ENCODE measurements at places on chromosomes 1 and 21.
A peak's percentile ranks its signal among the peaks of the same experiment; 100 is the strongest.

DNA sequence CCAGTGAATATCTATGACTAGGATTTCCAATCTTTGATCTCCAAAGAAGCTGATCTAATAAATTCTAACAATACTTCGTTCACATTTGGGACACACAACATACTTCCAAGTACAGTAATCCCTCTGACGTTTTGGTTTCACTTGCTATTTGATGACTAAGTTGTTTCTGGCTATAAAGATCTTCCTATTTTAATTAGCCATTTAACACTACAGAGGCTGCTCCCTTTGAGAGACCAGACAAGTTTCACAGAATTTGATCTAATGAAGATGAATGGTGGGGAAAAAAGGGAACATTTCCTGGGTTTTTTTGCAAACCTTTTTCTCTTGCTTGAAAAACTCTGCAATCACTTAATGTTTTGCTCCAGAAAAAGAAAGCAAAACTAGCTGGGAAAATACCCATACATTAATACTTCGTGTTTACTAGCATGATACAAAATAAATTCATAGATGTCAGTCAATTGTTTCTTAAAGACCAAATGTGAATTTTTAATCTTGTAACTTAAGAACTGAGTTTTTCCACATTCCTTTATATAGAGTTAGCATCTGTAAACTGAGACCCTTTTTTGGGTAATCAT, 28.0 kb upstream of the GLIS1 start:
- H3K27me3 ChIP-seq = no peaks in the 10 kb centered on the region
- H3K36me3 ChIP-seq = no peaks in the 10 kb centered on the region
- H3K27ac ChIP-seq = no peak overlapping the region
- H3K4me3 ChIP-seq = no peak overlapping the region
- no peak for DNase-seq

DNA sequence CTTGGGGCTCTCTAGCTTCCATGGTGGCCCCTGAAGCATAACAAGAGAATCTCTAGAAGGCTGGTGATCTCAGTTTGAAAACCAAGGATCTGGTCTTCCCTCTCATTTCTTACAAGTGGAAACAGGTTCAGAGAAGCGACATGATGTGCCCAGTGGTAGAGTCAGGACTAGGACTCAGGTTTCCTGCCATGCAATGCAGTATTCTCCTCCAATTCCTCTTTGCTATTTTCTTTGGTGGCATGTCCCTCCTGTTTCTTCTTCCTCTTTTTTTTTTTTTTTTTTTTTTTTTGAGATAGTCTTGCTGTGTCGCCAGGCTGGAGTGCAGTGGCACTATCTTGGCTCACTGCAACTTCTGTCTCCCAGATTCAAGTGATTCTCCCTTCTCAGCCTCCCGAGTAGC, 195.6 kb upstream of the C1orf105 start:
- H3K4me3 ChIP-seq = no peak overlapping the region
- no peak for DNase-seq
- no peak overlapping the region for H3K27ac ChIP-seq
- no peaks in the 10 kb centered on the region for H3K36me3 ChIP-seq

GRCh38 chr1:96009831-96010434, 711.7 kb upstream of the PTBP2 start:
- H3K27me3 ChIP-seq = no peaks in the 10 kb centered on the region
- H3K36me3 ChIP-seq = no peaks in the 10 kb centered on the region
- H3K4me1 ChIP-seq = no peaks in the 10 kb centered on the region
- no peak overlapping the region for H3K4me3 ChIP-seq
- no peak overlapping the region for H3K27ac ChIP-seq

DNA sequence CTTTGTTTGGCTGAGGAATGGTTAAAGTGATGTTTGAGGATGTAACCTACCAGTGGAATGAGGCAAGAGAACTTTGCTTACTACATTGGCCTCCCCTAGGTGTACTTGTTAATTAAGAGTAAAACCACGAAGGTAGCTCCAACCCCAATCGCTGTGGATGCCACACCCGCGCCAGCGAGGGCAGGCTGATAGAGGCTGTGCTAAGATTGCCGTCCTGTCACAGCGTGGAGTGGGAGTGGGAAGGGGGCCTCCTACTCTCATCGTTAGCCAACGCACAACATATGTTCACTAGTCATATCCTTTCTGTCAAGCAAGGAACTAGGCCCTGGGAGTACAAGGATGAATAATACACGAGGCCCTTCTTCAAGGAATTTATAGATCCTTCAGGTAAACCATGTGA, 99.6 kb downstream of the RUNX1 start:
- H3K4me3 ChIP-seq = no peak overlapping the region
- H3K36me3 ChIP-seq = no peaks in the 10 kb centered on the region
- no peaks in the 10 kb centered on the region for H3K4me1 ChIP-seq
- H3K27me3 ChIP-seq = no peaks in the 10 kb centered on the region
- no peak overlapping the region for H3K27ac ChIP-seq
- DNase-seq = no peak

GRCh38 chr21:36627242-36627641, 71.7 kb upstream of the SIM2 start:
- no peaks in the 10 kb centered on the region for H3K4me1 ChIP-seq
- no peaks in the 10 kb centered on the region for H3K27me3 ChIP-seq
- H3K4me3 ChIP-seq = no peak overlapping the region
- H3K36me3 ChIP-seq = no peaks in the 10 kb centered on the region
- no peak overlapping the region for H3K27ac ChIP-seq
- DNase-seq = no peak

DNA sequence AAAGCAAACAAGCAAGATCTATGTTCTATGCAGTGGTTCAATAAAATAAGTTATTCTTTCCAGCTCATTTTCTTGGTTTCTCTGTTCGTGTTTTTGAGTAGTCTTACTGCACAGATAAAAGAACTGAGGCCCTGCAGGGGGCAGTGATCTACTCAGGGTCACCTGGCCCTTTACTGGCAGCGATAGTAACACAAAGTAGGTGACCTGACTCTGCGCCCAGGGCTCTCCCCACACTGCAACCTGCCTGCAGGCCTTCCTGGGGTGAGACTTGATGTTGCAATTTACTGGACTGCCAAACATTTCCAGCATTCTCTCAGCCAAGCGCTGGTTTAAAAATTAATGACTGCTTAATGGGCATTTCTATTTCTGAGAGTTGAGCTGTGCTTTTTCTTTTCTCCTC, 110.3 kb downstream of the HUNK start:
- no peak overlapping the region for H3K27ac ChIP-seq
- no peak for DNase-seq
- no peaks in the 10 kb centered on the region for H3K4me1 ChIP-seq
- H3K27me3 ChIP-seq = no peaks in the 10 kb centered on the region

DNA sequence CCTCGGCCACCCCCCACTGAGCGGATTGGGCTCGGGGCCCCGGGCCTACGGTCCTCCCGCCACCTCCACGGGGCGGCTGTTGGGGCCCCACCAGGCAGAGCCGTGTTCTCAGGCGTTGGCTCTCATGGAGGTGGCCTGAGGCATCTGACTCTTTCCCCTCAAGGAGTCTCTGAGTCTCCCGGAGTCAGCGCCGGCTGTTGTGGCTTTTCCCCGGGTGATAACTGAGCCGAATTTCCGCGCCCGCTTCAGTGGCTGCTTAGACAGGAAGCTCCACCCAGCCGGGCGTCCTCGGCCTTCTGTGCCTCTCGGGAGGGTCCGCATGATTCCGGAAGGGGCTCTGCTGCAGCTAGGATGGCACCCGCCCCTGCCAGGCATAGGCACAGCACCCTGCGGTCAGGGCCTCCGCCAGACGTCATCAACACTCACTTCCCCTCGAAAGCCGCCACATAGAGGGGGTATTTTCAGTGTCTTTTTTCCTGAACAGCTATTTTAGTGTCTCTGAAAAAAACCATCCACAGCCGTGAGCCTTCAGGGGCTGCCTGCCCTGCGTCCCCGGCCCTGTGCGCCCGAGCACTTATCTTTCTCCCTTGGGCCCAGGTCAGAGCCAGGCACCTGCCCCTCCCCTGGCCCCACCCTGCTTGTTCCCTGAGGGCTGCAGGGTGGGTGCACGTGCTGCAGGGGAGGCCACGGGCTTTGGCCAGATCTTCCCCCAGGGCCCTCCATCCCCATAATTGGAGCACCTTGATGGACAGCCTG, 72.9 kb downstream of the SKI start:
- peak; percentile 71 for DNase-seq
- no peak overlapping the region for H3K4me3 ChIP-seq
- no peaks in the 10 kb centered on the region for H3K36me3 ChIP-seq
- peak overlapping the region; percentile 60 for H3K27ac ChIP-seq
- H3K27me3 ChIP-seq = no peaks in the 10 kb centered on the region
- H3K4me1 ChIP-seq = no peaks in the 10 kb centered on the region

DNA sequence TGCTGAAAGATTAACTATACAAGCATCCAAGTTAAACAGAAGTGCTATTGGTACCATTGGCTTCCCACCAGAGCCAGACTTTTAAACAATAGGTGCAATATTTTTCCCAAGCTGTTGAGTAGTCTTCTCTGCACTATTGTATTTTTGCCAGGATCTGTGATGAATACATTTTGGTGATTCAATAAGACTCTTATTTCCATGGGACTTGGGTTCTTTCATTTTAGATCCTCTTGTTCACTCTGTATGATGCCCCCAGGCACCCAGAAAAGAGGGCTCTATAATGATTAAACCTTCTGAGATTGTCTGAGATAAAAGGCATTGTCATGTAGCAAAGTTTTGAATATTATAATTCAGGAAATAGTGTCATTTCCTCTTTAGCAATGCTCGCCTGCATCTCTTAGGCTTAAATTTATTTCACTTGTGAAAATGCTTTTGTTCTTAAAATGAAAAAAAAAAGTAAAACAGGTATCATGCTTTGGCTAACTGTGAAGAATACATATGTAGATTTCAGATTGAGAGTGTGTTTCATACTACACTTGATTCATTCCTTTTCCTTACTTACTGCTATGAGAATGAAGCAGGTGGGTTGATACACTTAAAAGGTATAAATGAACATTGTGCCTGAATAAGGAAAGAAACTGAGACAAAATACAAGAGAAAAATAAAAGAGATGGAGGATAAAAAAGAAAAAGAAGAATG, 275.0 kb downstream of the HMCN1 start:
- DNase-seq = no peak
- no peak overlapping the region for H3K27ac ChIP-seq
- H3K36me3 ChIP-seq = no peaks in the 10 kb centered on the region
- H3K4me3 ChIP-seq = no peak overlapping the region
- no peaks in the 10 kb centered on the region for H3K27me3 ChIP-seq

DNA sequence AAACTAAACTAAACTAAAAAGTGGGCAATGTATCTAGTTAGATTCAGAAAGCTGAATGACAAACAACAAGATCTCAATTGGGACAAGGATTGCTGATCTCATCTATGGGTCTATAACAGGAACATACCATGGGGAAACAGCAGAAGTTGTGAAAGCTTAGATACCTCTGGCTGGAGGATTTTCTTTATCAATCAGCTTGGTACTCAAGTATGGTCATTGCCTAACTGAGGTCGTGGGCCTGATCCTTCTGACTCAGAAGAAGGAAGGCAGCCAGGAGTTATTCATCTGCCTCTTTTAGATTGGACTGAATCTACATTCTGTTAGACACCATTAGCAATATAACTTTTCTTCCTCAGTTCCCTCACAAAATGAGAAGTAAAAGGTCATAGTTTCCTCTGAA, 39.7 kb downstream of the DNTTIP2 start:
- H3K36me3 ChIP-seq = no peaks in the 10 kb centered on the region
- no peak for DNase-seq
- H3K27ac ChIP-seq = no peak overlapping the region
- no peaks in the 10 kb centered on the region for H3K27me3 ChIP-seq

- no peaks in the 10 kb centered on the region for H3K36me3 ChIP-seq
- peak; percentile 41 for DNase-seq
- H3K4me3 ChIP-seq = no peak overlapping the region
Measured at GRCh38 chr1:168920456-168921094, 185.9 kb upstream of the ATP1B1 start.

DNA sequence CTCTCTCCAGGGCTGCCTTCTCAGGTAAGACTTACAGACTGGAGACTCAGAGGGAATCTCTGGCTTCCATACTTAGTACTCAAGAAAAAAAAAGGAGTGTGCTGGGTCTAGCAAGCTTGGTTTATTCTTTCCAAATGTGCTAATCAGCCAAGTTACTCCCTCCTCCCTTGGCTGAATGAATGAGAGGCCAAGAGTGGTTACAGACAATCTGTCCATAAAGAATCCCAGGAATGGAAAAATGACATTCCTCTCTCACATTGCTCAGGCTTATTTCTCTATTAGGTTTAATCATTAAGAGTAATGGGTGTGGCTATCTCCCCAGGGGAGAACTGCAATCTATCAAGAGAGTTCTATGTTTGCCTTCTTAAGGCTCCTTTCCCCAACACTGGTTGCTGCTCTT, 547.3 kb upstream of the PLXNA2 start:
- H3K36me3 ChIP-seq = no peaks in the 10 kb centered on the region
- no peaks in the 10 kb centered on the region for H3K4me1 ChIP-seq
- no peak overlapping the region for H3K27ac ChIP-seq

- no peak overlapping the region for H3K27ac ChIP-seq
- H3K36me3 ChIP-seq = no peaks in the 10 kb centered on the region
- no peak for DNase-seq
- H3K27me3 ChIP-seq = no peaks in the 10 kb centered on the region
Measured at GRCh38 chr1:180951836-180952656, 39.3 kb downstream of the KIAA1614 start.

DNA sequence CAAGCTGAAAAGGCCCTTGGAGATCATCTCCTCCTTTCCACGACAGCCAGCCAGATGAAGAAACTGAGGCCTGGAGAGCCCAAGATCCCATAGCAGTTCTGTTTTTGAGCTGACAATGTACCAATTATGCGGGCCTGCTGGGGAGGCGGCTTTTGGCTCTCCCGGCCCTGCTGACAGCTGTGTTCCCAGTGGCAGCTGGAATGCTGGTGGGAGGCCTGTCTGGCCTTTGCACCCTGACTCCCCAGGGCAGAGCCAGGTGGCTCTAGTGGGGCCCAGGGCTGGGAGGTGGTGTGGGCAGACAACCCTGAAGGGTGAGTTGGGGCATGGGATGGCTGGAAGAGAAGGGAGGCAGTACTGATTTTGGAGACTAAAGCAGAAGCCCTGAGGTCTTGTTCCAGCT, 30.7 kb upstream of the WASF2 start:
- no peak overlapping the region for H3K4me3 ChIP-seq
- DNase-seq = no peak
- no peaks in the 10 kb centered on the region for H3K36me3 ChIP-seq

- peak within 1 kb of the TSS; percentile 99 for H3K27ac ChIP-seq
- H3K4me3 ChIP-seq = peak within 1 kb of the TSS; percentile 75
- H3K36me3 ChIP-seq = no peaks in the 10 kb centered on the region
- peak; percentile 89 for DNase-seq
- H3K4me1 ChIP-seq = peaks cover 14% of the 10 kb centered on the region
- no peaks in the 10 kb centered on the region for H3K27me3 ChIP-seq
Measured at GRCh38 chr1:204072931-204073836, at the start of gene SOX13. SOX13 (plus strand) TSS chr1:204073115; CDS start chr1:204112916, 39,801 bp downstream.

GRCh38 chr1:228364706-228365213, 41.9 kb downstream of the TRIM11 start:
- no peak overlapping the region for H3K4me3 ChIP-seq
- peak; percentile 13 for DNase-seq
- H3K4me1 ChIP-seq = no peaks in the 10 kb centered on the region

- no peak for DNase-seq
- no peaks in the 10 kb centered on the region for H3K4me1 ChIP-seq
- no peak overlapping the region for H3K4me3 ChIP-seq
Measured at GRCh38 chr21:33950431-33951079, 35.0 kb upstream of the ATP5PO start.

GRCh38 chr1:31101147-31101502, 35.6 kb upstream of the PUM1 start:
- no peaks in the 10 kb centered on the region for H3K27me3 ChIP-seq
- H3K4me3 ChIP-seq = no peak overlapping the region
- H3K36me3 ChIP-seq = no peaks in the 10 kb centered on the region
- no peak overlapping the region for H3K27ac ChIP-seq
- DNase-seq = no peak

GRCh38 chr1:205523891-205524793, 19.7 kb downstream of the CDK18 start:
- no peaks in the 10 kb centered on the region for H3K27me3 ChIP-seq
- DNase-seq = peak; percentile 77
- H3K4me1 ChIP-seq = peaks cover 22% of the 10 kb centered on the region
- no peak overlapping the region for H3K27ac ChIP-seq
- H3K4me3 ChIP-seq = no peak overlapping the region
